ENCODE measurements at places on chromosomes 6 and 20. TPM values are rescaled to one million over a fixed set of nuclear protein-coding genes. Genes with fewer than 3 reads are reported as not detected.

- no peak overlapping the region for H3K4me3 ChIP-seq
- no peak overlapping the region for H3K27ac ChIP-seq
- H3K27me3 ChIP-seq: no peaks in the 10 kb centered on the region
- peak; percentile 27 for DNase-seq
- H3K4me1 ChIP-seq: peaks cover 33% of the 10 kb centered on the region
These were observed 25.6 kb upstream of the SMOC2 start for GRCh38 chr6:168415098-168415992.

GRCh38 chr6:70668499-70668812 lies 773 bp downstream of the SMAP1 start:
- H3K27me3 ChIP-seq: no peaks in the 10 kb centered on the region
- H3K4me1 ChIP-seq: peaks cover 20% of the 10 kb centered on the region
- no peaks in the 10 kb centered on the region for H3K36me3 ChIP-seq
- peak overlapping the region; percentile 90 for H3K27ac ChIP-seq
- H3K4me3 ChIP-seq: peak overlapping the region; percentile 97
- DNase-seq: no peak

- no peaks in the 10 kb centered on the region for H3K4me1 ChIP-seq
- no peak overlapping the region for H3K27ac ChIP-seq
- H3K27me3 ChIP-seq: no peaks in the 10 kb centered on the region
- DNase-seq: no peak
These were observed 264.5 kb upstream of the BMP2 start for GRCh38 chr20:6502999-6503398.

DNA sequence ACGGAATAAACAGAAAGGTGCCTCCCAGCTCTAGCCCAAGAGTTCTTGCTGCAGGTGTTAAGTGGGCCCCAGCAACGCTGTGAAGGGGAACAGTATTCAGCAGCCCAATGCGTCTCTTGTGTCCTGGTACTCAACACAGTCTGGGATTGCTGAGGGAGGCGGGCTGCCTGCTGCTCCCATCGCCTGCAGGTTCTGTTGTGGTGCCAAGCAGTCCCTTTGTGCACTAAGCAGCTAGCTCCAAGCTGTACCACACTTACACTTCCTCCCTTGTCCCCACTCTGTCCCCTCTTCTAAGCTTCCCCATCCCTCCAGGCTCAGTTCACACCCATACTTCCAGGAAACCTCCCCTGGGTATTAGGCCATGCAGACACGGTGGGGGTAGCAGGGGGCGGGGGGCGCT lies 92.7 kb downstream of the AGPAT4 start:
- H3K27ac ChIP-seq: no peak overlapping the region
- H3K36me3 ChIP-seq: peaks cover 22% of the 10 kb centered on the region
- no peak overlapping the region for H3K4me3 ChIP-seq
- no peaks in the 10 kb centered on the region for H3K4me1 ChIP-seq
- no peaks in the 10 kb centered on the region for H3K27me3 ChIP-seq
- no peak for DNase-seq

GRCh38 chr20:62788607-62789006 lies 7.7 kb upstream of the MRGBP start:
- H3K4me3 ChIP-seq: no peak overlapping the region
- DNase-seq: no peak
- no peak overlapping the region for H3K27ac ChIP-seq

DNA sequence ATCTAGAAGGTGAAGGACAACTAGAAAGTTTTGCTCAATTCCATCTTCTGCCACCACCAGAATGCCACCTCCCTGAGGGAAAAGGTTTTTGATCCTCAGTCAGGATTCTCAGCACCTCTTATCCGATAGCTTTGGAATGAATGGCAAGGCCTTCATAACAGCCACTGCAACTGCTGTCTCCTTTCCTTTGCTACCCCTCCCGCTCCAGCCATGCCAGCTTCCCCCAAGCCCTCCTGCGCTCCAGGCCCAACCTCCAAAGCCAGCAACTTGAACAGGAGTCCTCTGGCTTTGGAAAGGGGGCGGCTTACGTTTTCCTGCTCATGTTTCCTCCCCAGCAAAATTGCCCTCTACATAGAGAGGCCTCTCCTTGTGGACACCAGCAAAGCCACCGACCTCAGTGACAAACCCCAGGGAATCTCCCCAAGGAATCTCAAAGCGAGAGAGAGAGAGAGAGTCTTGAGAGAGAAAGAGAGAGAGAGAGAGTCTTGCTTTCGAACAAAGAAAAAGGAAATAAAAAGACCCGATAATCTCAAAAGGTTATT lies 420 bp upstream of the BTN2A1 start:
- DNase-seq: no peak
- H3K4me1 ChIP-seq: no peaks in the 10 kb centered on the region
- H3K36me3 ChIP-seq: no peaks in the 10 kb centered on the region
- no peaks in the 10 kb centered on the region for H3K27me3 ChIP-seq

DNA sequence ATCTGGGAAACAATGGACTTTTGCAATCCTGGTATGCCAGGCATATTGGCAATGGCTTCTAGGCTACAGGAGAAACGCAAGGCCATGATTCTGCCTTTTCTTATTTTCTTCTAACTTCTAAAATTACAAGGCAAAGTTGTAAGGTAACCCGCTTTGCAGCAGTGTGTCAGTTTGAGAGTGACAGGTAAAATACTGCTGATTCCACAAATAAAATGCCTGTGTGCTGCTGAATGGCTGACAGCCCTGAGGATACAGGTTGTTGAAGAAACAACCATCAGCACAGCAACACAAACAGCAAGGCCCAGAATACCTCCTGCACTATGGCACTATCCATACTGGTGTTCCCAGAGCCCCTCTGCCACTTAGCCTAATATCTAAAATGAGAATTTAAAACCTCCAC lies 37.1 kb downstream of the SLC17A1 start:
- no peak overlapping the region for H3K4me3 ChIP-seq
- no peaks in the 10 kb centered on the region for H3K36me3 ChIP-seq
- H3K4me1 ChIP-seq: no peaks in the 10 kb centered on the region
- H3K27me3 ChIP-seq: no peaks in the 10 kb centered on the region

SCP2D1 gene
- total RNA-seq: not detected

TRIM40 gene
- total RNA-seq: not detected

C20orf141 gene
- not detected for total RNA-seq

SLC24A3 gene
- 1.8 TPM for total RNA-seq

MYBL2 gene
- total RNA-seq: not detected

HEY2 gene
- total RNA-seq: 1.5 TPM

BTNL2 gene
- total RNA-seq: not detected

Measured in tibial nerve (tissue), 4 donors.